Vagina (tissue), 2 donors: ENCODE measurements at places on chromosomes 4 and X.
A peak's percentile ranks its signal among the peaks of the same experiment; 100 is the strongest.

- no peak overlapping the region for H3K4me3 ChIP-seq
- H3K27me3 ChIP-seq: no peaks in the 10 kb centered on the region
- no peaks in the 10 kb centered on the region for H3K36me3 ChIP-seq
- H3K4me1 ChIP-seq: no peaks in the 10 kb centered on the region
- no peak overlapping the region for H3K27ac ChIP-seq
Measured at GRCh38 chrX:20028588-20028987, 37.7 kb upstream of the BCLAF3 start.

- DNase-seq: no peak
- no peak overlapping the region for H3K4me3 ChIP-seq
- no peaks in the 10 kb centered on the region for H3K27me3 ChIP-seq
- H3K27ac ChIP-seq: no peak overlapping the region
- no peaks in the 10 kb centered on the region for H3K4me1 ChIP-seq
Measured at GRCh38 chrX:71396576-71396975, 30.4 kb downstream of the TAF1 start.

DNA sequence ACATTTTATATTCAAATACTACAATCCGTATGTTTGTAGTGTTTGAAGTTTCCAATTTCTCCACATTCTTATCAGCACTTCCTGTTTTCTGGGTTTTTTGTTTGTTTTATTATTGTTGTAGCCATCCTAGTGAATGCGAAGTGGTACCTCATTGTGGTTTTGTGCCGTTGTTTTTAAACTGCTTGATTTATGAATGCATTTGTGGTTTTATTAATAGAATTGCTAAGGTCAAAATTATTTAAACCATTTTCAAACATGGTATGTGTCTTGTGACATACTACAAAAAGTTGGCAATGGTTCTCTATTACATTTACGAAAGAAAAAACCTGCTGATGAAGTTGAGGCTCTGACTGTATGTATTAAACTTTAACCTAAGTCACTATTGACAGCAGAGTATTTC, 780.0 kb upstream of the MAGEB2 start:
- DNase-seq: no peak
- no peak overlapping the region for H3K27ac ChIP-seq
- no peaks in the 10 kb centered on the region for H3K36me3 ChIP-seq
- no peak overlapping the region for H3K4me3 ChIP-seq

- peak; percentile 82 for DNase-seq
- H3K27me3 ChIP-seq: no peaks in the 10 kb centered on the region
- no peaks in the 10 kb centered on the region for H3K4me1 ChIP-seq
- H3K27ac ChIP-seq: no peak overlapping the region
Measured at GRCh38 chrX:69389101-69389501, 115.0 kb upstream of the NALF2 start.

GRCh38 chr4:58566260-58566659, 1456.1 kb upstream of the IGFBP7 start:
- no peak overlapping the region for H3K4me3 ChIP-seq
- H3K27me3 ChIP-seq: no peaks in the 10 kb centered on the region
- no peaks in the 10 kb centered on the region for H3K36me3 ChIP-seq
- no peaks in the 10 kb centered on the region for H3K4me1 ChIP-seq
- DNase-seq: no peak
- H3K27ac ChIP-seq: no peak overlapping the region

DNA sequence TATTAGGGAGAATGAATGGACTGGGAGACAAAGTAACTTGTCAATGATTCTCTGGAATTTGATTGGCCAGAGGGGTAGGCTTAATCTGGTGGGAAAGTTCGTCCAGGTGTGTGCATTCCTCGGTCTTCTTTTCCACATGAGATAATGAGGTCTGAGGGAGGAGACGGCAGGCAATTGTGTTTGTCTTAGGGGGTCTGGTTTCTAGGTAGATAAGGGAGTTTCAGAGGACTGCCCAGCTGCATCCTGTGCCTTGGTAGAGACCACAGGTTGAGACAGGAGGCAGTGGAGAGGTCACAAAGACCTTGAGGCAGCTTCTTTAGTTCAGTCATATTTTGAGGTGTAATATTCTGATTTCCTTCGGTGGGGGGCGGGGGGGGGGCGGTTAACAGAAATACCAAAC, 4.3 kb downstream of the MGST2 start:
- no peaks in the 10 kb centered on the region for H3K36me3 ChIP-seq
- H3K4me3 ChIP-seq: no peak overlapping the region
- H3K4me1 ChIP-seq: peaks cover 38% of the 10 kb centered on the region
- no peak overlapping the region for H3K27ac ChIP-seq
- no peaks in the 10 kb centered on the region for H3K27me3 ChIP-seq

GRCh38 chr4:29900336-29900735, 819.8 kb upstream of the PCDH7 start:
- no peak for DNase-seq
- H3K27ac ChIP-seq: no peak overlapping the region
- H3K4me1 ChIP-seq: no peaks in the 10 kb centered on the region
- no peaks in the 10 kb centered on the region for H3K36me3 ChIP-seq
- H3K4me3 ChIP-seq: no peak overlapping the region

DNA sequence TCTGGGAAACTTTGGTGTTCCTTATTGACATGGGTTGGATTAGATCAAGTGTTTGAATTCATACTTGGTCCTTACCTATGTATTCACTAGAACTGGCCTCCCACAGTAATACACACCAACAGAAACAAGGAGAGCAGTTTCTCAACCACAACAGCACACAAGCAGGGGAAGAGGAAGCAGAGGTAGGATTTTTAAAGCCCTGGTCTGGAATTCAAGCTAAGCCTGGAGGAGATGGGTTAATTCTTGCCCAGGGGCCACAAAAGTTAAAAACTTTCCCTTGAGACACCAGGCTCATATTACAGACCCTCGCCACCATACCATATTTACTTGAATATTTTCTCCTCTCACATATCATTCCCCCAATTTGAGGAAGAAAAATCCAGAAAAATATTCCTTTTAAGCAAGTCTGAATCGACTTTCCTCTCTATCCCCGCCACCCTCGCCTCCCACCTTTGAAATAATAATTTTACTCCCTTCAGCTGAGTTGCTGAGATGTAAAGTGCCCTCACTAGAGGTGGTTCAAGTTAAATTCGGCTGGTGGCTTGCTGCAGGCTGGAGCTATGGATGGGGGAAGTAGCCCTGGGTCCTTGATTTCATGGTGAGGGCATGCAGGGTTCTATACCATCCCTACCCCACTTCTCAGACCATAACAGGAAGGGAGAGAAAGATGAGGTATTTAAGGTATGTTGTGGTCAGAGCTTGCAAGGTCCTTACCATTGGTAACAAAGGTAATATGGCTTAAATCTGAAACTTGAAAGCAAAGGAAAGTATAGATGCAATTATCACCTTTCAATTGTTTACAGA, 440.2 kb downstream of the INPP4B start:
- no peak for DNase-seq
- H3K27me3 ChIP-seq: no peaks in the 10 kb centered on the region
- no peaks in the 10 kb centered on the region for H3K36me3 ChIP-seq
- H3K4me3 ChIP-seq: peak overlapping the region; percentile 51
- peak overlapping the region; percentile 81 for H3K27ac ChIP-seq

DNA sequence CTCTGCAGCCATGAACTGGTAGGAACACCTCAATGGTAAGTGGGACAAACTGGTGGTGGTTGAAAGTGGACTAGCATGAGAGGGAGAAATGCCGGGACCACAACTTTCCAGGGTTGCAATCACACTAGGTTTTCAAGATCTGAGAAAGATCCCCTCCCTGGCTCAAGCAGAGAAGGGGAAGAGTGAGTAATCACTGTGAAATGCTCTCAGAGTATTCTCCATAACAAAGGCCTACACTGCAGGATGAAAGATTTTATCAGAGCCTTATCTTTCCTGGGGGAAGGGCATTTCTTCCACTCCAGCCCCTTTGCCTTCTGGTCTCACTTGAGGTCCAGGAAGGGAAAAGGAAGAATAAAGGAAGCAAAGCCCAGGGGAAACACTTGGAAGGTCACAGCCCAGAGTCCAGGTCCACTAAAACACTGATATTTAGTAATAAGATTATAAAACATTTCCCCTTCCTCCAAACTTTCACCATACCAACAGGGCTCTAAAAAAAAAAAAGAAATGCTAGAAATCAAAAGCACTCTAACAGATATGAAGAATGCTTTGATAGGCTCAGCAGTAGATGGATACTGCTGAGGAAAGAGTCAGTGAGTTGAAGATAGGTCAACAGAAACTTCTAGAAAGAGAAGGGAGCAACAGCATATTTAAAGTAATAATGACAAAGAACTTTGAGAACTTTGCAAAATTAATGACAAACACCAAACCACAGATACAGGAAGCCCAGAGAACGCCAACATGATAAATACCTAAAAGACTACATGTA, 95.9 kb downstream of the WDFY3 start:
- no peaks in the 10 kb centered on the region for H3K27me3 ChIP-seq
- H3K4me1 ChIP-seq: no peaks in the 10 kb centered on the region
- no peak for DNase-seq
- no peak overlapping the region for H3K27ac ChIP-seq
- H3K36me3 ChIP-seq: no peaks in the 10 kb centered on the region

- no peak overlapping the region for H3K4me3 ChIP-seq
- no peak for DNase-seq
- no peaks in the 10 kb centered on the region for H3K4me1 ChIP-seq
- no peaks in the 10 kb centered on the region for H3K27me3 ChIP-seq
- no peak overlapping the region for H3K27ac ChIP-seq
Measured at GRCh38 chr4:99586797-99587196, 12.2 kb downstream of the MTTP start.

GRCh38 chr4:153204247-153204671, at the start of gene TRIM2:
Gene TRIM2, plus strand, starts transcription at chr4:153204443. Its CDS starts 88 bp downstream, at chr4:153204531.
- H3K4me1 ChIP-seq: peaks cover 11% of the 10 kb centered on the region
- H3K4me3 ChIP-seq: peak within 1 kb of the TSS; percentile 22
- H3K27me3 ChIP-seq: no peaks in the 10 kb centered on the region
- H3K27ac ChIP-seq: peak within 1 kb of the TSS; percentile 17

DNA sequence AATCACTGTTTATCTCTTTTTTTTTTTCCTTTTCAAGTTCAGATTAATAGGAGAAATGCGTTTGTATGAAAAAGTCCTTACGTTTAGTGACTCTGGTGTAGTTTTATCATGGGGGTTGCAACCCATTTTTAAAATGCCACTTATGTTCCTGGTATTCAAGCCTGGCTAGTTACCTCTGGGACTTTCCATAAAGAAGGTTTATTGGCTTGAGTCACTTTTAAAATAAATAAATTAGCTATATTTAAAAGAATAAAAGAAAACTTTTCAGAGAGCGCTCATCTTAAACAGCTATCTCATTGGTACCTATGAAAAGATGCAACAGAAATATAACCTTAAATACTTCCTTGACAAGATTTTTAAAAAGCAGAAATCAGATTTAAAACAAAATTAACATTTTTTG, 275.0 kb upstream of the IL1RAPL1 start:
- H3K4me3 ChIP-seq: no peak overlapping the region
- no peak for DNase-seq
- no peaks in the 10 kb centered on the region for H3K27me3 ChIP-seq
- no peaks in the 10 kb centered on the region for H3K4me1 ChIP-seq
- H3K27ac ChIP-seq: no peak overlapping the region

DNA sequence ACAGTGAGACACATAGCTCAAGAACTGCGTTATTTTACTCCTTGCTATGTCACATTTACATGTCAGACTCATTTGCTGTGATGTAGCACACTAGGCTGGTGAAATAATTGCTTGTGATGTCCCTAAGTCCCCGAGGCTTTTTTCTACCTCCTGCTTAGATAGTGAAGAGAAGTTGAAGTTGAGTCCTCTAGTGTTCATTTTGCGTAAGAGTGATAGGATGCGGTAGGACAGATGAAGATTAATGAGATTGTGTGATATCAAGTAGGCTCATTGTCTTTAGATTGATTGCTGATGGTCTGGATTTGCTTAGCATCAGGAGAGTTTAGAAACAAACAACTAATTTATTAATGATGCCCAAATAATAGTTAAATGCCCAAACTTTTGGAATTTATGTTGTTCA, 173.6 kb upstream of the NUDT6 start:
- H3K4me1 ChIP-seq: no peaks in the 10 kb centered on the region
- H3K27ac ChIP-seq: no peak overlapping the region
- H3K4me3 ChIP-seq: no peak overlapping the region
- peaks cover 2% of the 10 kb centered on the region for H3K36me3 ChIP-seq

- H3K36me3 ChIP-seq: no peaks in the 10 kb centered on the region
- H3K4me1 ChIP-seq: peaks cover 31% of the 10 kb centered on the region
- H3K27ac ChIP-seq: no peak overlapping the region
- H3K27me3 ChIP-seq: no peaks in the 10 kb centered on the region
- no peak for DNase-seq
Measured at GRCh38 chr4:156939801-156940200, 31.8 kb downstream of the PDGFC start.

GRCh38 chrX:116490104-116490503, 27.3 kb upstream of the CT83 start:
- no peak overlapping the region for H3K4me3 ChIP-seq
- no peaks in the 10 kb centered on the region for H3K4me1 ChIP-seq
- no peaks in the 10 kb centered on the region for H3K36me3 ChIP-seq

- no peaks in the 10 kb centered on the region for H3K36me3 ChIP-seq
- no peak for DNase-seq
- H3K27ac ChIP-seq: no peak overlapping the region
- H3K4me3 ChIP-seq: no peak overlapping the region
Measured at GRCh38 chrX:5307416-5307815, 921.3 kb downstream of the NLGN4X start.

DNA sequence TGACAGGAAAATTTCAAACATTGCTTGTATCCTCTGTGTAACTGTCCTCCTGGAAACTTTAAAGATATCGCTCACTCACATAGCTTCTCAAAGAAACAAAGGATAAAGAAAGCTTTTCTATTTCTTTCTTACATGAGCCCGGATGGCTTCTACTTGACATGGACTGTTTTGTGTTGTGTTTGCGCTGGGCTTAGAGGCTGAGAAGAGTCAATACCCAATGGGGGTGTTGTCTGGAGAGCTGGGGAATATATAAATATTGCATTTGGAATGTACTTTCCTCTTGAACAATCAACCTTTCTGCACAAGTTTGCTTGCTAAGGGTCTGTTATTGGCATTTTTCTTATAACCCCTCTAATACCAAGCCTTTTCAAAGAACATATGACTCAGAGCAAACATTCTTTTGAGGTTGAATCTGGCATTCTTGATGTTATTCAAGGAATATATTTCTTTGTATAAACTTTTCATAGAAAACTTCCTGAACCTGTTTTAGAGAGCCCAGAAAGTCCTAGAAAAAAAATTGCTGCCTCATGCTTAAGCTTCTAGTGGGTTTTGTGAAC, 331.9 kb downstream of the PACRGL start:
- H3K36me3 ChIP-seq: no peaks in the 10 kb centered on the region
- no peak for DNase-seq
- H3K4me1 ChIP-seq: no peaks in the 10 kb centered on the region
- no peak overlapping the region for H3K4me3 ChIP-seq
- no peak overlapping the region for H3K27ac ChIP-seq

GRCh38 chr4:118729287-118730286, 44.4 kb downstream of the METTL14 start:
- no peak overlapping the region for H3K27ac ChIP-seq
- no peak for DNase-seq
- peaks cover 80% of the 10 kb centered on the region for H3K36me3 ChIP-seq
- no peaks in the 10 kb centered on the region for H3K27me3 ChIP-seq

- no peaks in the 10 kb centered on the region for H3K36me3 ChIP-seq
- H3K27me3 ChIP-seq: no peaks in the 10 kb centered on the region
- H3K4me3 ChIP-seq: no peak overlapping the region
- H3K4me1 ChIP-seq: no peaks in the 10 kb centered on the region
Measured at GRCh38 chr4:55004831-55005230, 120.6 kb downstream of the KDR start.

- H3K27me3 ChIP-seq: no peaks in the 10 kb centered on the region
- no peaks in the 10 kb centered on the region for H3K36me3 ChIP-seq
- DNase-seq: no peak
- H3K27ac ChIP-seq: no peak overlapping the region
Measured at GRCh38 chrX:151081016-151081415, 95.4 kb upstream of the GPR50 start.

- no peak overlapping the region for H3K27ac ChIP-seq
- no peaks in the 10 kb centered on the region for H3K27me3 ChIP-seq
- H3K36me3 ChIP-seq: no peaks in the 10 kb centered on the region
- no peak overlapping the region for H3K4me3 ChIP-seq
Measured at GRCh38 chrX:10011991-10012390, 44.8 kb downstream of the CLDN34 start.
